ENCODE measurements at places on chromosomes 11 and 22. TPM values are rescaled to one million over a fixed set of nuclear protein-coding genes. Genes with fewer than 3 reads are reported as not detected.

DNA sequence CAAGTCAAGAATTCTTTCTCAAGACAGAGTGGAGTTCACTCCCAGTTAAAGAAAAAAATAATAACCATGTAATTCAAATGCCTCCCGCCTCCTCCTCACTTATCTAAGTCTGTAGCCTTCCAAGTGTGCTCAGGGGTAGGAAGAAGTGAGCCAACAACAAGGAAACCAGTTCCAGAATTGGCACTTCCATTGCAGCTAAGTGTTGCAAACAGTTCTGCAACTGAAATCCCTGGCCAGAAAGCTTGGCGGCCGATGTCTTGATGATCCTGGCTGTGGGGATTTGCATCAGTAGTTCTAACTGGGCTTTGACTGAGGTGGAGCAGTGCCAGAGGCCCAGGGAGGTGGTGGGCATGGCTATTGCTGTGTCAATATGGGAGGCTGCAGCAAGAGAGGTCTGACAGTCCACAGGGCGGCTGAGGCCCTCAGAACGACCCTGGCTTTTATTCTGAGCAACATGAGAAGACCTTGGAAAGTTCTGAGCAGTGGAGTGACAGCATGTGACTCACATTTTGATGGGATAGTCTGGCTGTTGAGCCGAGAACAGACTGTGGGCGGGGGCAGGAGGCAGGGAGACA is 19.2 kb downstream of the DHCR7 start:
- DNase-seq, result no peak

- no peak for DNase-seq
Observed at GRCh38 chr11:64741375-64742086, 2.4 kb downstream of the RASGRP2 start.

Gene MN1
- total RNA-seq, result 2.8 TPM

GRCh38 chr11:8930456-8931175 is 2.1 kb downstream of the C11orf16 start:
- DNase-seq, result no peak

Gene OR5J2
- not detected for total RNA-seq
